ENCODE measurements at places on chromosomes 5 and 9. TPM values are rescaled to one million over a fixed set of nuclear protein-coding genes. Genes with fewer than 3 reads are reported as not detected.

LCN9 gene
- not detected for total RNA-seq

RABL6 gene
- 76.5 TPM for total RNA-seq

MCTP1 gene
- 5.8 TPM for total RNA-seq

PDE6A gene
- total RNA-seq: not detected

PSAT1 gene
- 189 TPM for total RNA-seq

RNF208 gene
- 3.3 TPM for total RNA-seq

MOB3B gene
- total RNA-seq: 4.6 TPM

- DNase-seq: no peak
- no peaks in the 10 kb centered on the region for H3K4me1 ChIP-seq
- H3K27ac ChIP-seq: no peak overlapping the region
- H3K36me3 ChIP-seq: no peaks in the 10 kb centered on the region
- H3K4me3 ChIP-seq: no peak overlapping the region
These were observed 37.6 kb upstream of the IPPK start for GRCh38 chr9:92707530-92707929.

GRCh38 chr5:102532123-102532522 lies 33.3 kb upstream of the SLCO6A1 start:
- no peaks in the 10 kb centered on the region for H3K27me3 ChIP-seq
- H3K4me3 ChIP-seq: no peak overlapping the region
- no peak for DNase-seq
- no peak overlapping the region for H3K27ac ChIP-seq
- no peaks in the 10 kb centered on the region for H3K36me3 ChIP-seq

DNA sequence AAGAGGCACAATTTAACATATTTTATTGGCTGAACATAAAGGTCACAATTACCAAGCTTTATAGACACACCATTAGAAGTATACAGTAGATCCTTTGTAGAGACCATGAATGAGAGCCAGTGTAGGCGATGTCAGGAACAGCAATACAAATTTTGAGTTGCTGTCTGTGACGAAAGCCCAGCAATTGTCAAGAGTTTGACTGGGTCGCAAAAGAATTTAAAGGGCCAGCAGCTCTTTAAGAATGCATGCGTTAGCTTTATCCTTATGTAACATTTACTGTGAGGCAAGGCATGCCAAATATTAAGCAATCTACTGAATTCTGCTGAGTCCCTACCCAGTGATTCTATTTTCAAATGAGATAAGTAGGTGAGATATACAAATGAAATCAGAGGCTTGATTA lies 236.9 kb downstream of the ARRDC3 start:
- H3K4me1 ChIP-seq: no peaks in the 10 kb centered on the region
- no peak overlapping the region for H3K27ac ChIP-seq
- no peaks in the 10 kb centered on the region for H3K36me3 ChIP-seq

DNA sequence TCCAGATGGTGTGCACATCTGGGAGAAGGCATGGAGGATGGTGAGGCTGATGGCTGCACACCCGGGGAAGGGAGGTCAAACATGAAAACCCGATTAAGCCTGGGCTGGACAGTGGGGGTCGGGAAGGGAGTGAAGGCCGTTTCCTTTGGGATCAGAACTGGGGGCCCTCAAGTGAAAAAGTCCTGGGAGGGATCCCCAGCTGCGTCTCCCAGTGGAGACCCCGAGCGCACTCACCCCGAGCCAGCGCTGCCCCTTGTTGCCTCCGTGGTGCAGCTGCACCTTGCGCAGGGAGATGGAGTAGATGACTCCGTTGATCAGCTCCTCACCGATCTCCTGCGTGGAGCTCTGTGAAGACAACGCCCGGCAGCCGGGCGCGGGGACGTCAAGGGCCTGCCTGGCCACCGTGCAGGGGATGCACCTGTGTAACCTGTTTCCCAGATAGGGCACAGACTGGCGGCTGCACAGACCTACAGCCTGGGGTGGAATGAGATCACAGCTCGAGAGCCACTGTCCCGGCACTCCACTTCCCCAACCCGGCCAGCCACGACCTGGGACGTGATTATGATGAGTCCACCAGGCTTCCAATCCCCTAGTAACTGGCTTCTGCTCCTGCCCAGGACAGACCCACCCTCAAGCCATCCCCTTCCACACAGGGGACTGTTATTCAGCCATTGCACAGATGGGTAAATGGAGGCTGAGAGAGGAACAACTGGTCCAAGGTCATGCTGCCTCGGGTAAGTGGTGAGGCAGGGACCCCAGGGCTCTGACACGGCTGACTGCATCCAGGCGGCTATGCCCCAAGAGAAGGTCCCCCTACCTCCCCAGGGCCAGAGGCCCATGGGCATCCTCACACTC lies 9.0 kb downstream of the RALGDS start:
- H3K4me1 ChIP-seq: peaks cover 27% of the 10 kb centered on the region
- no peak overlapping the region for H3K27ac ChIP-seq
- peaks cover 33% of the 10 kb centered on the region for H3K36me3 ChIP-seq
- no peak overlapping the region for H3K4me3 ChIP-seq
- no peak for DNase-seq

GRCh38 chr9:104826079-104826775 lies 62.3 kb downstream of the NIPSNAP3B start:
- DNase-seq: no peak
- no peak overlapping the region for H3K27ac ChIP-seq

- H3K36me3 ChIP-seq: no peaks in the 10 kb centered on the region
- no peaks in the 10 kb centered on the region for H3K27me3 ChIP-seq
- DNase-seq: peak; percentile 86
- no peaks in the 10 kb centered on the region for H3K4me1 ChIP-seq
- H3K27ac ChIP-seq: no peak overlapping the region
- H3K4me3 ChIP-seq: peak overlapping the region; percentile 35
These were observed 12.5 kb upstream of the EXOSC2 start for GRCh38 chr9:130680836-130681768.

DNA sequence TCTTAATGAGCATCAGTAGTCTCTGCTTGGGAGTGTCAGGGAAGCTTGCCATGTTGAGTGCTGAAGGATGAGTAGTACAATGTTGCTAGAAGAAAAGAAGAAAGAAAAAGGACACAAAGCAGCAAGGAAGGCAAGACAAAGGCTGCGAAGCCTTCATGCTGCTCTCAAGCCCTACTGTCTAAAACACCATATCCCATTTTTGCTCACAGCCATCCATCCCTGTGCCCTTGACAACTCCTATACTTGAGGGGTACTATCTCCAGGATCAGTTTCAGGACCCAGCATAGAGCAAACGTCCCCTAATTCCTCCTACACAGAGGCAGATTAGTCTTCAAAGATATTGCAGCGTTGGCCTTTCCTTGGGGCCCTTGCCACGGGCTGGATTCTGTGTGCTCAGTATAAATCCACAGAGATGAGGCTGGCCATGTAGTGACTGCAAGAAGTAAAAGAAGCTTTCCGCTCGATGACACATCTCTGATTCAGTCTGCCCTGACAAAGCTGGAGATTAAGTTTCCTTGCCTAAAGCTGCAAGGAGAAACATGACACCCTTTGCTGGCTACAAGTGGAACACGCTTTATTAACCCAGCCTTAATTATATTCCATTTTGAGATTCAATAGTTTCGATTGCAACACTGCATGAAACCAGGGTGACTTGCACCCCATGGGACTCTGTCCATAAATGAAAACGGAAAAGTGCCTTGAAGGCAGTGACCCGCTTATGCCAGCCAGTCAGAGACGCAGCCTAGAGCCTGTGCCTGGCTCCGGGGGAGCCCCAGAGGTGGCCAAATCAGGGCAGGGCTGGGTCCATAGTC lies 304.6 kb downstream of the ACTL7B start:
- no peaks in the 10 kb centered on the region for H3K27me3 ChIP-seq
- H3K4me1 ChIP-seq: peaks cover 21% of the 10 kb centered on the region
- DNase-seq: no peak
- no peak overlapping the region for H3K4me3 ChIP-seq
- H3K27ac ChIP-seq: no peak overlapping the region
- H3K36me3 ChIP-seq: no peaks in the 10 kb centered on the region

DNA sequence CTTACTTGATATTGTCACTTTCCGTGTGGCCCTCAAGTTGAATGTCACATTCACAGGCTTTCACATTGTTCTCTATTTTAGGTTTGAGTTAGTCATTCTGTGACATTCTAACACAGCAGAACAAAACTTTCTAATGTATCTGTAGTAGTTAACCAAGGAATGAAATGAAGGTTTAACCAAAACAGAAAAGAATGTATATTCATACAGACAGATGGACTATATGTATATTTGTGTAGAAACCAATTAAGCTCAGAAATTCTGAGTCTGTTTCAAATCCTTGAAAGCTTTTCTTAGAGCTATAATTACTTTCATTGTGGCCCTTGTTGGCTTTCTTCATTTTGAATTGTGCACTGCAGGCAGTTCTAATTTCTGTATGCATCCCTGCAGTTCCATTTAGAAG lies 654.7 kb downstream of the LRRC70 start:
- H3K4me1 ChIP-seq: no peaks in the 10 kb centered on the region
- H3K4me3 ChIP-seq: no peak overlapping the region
- no peaks in the 10 kb centered on the region for H3K27me3 ChIP-seq
- H3K36me3 ChIP-seq: no peaks in the 10 kb centered on the region
- no peak overlapping the region for H3K27ac ChIP-seq
- DNase-seq: no peak

DNA sequence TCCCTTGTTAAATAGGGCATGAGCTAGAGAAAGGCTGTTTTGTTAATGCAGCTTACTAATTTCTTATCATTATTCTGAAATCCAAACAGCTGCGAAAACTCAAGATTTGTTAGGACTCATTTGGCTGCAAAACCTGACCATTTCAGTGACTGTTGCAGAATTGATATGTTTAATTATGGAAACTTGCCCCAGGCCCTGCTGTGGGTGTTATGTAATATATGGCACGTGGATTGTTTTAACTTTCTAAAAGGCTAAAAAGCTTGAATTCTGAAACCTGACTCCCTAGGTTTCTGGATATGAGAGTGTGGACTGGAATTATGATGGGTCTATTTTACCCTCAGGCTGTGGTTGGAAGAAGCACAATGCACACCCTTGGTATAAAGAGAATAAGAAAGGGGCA lies 4.4 kb downstream of the IL9 start:
- no peak overlapping the region for H3K27ac ChIP-seq
- H3K27me3 ChIP-seq: no peaks in the 10 kb centered on the region
- H3K36me3 ChIP-seq: no peaks in the 10 kb centered on the region
- no peaks in the 10 kb centered on the region for H3K4me1 ChIP-seq
- no peak for DNase-seq
- no peak overlapping the region for H3K4me3 ChIP-seq

DNA sequence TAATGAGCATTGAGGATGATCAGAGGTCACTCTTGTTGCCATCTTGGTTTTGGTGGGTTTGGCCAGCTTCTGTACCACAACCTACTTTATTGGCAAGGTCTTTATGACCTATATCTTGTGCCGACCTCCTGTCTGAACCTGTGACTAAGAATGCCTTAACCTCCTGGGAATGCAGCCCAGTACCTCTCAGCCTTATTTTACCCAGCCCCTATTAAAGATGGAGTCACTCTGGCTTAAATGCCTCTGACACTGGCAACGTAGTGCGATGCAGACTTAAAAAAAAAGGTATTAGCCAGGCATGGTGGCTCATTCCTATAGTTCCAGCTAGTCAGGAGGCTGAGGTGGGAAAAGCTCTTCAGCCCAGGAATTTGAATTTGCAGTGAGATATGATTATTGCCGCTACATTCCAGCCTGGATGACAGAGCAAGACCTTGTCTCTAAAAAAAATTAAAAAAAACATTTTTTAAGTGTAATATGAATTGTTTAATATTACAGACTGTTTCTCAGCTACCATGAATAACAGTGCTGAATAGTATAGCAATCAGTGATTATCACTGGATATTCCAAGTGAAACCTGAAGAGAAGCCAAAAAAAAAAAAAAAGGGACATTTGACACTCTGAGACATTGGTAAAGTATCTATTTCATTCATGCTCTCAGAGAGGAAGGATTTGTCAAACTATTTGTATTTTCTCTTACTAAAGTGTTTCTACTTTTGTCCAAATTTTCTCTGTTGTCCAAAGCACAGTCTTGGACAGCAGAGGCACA lies 18.3 kb upstream of the STOM start:
- DNase-seq: no peak
- H3K4me3 ChIP-seq: no peak overlapping the region
- no peak overlapping the region for H3K27ac ChIP-seq
- no peaks in the 10 kb centered on the region for H3K27me3 ChIP-seq
- no peaks in the 10 kb centered on the region for H3K36me3 ChIP-seq

DNA sequence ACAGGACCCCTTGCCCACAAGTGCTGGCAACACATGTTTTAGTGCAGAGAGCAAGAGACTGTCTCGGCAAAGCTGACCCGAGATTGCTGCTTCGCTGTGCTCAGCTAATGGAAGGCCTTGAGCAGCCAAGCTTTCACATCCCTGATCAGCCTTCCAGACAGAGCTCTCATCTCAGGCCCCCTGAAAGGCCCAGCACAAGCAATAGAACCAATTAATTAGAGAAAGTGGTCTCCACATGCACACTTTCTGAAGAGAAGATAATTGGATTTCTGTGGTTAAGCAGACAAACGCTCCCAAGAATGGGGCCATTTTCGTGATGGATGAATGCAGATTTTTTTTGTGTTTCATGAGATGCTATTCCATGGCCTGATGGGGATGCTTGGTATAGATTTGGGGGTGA lies 174.9 kb downstream of the NSG2 start:
- H3K4me3 ChIP-seq: no peak overlapping the region
- no peaks in the 10 kb centered on the region for H3K27me3 ChIP-seq
- H3K36me3 ChIP-seq: no peaks in the 10 kb centered on the region
- no peak for DNase-seq
- no peak overlapping the region for H3K27ac ChIP-seq

DNA sequence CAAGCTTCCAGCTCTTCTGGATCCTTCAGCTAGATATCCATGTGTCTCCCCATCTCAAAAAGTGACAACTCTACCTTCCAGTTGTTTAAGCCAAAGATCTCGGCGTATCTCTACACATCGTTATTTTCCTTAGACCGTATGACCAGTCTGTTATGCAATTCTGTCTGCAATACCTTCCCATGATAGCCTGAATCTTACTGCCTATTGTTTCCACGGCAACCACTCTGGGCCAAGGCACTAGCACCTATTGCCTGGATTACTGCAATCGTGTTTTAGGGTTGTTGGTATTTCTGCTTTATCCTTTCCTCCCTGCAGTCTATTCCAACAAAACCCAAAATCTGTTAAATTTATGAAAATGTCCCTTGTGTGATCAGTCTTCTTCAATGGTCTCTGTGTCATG lies 448.4 kb downstream of the MTRR start:
- no peak overlapping the region for H3K4me3 ChIP-seq
- no peak for DNase-seq
- H3K27ac ChIP-seq: no peak overlapping the region
- H3K4me1 ChIP-seq: no peaks in the 10 kb centered on the region

DNA sequence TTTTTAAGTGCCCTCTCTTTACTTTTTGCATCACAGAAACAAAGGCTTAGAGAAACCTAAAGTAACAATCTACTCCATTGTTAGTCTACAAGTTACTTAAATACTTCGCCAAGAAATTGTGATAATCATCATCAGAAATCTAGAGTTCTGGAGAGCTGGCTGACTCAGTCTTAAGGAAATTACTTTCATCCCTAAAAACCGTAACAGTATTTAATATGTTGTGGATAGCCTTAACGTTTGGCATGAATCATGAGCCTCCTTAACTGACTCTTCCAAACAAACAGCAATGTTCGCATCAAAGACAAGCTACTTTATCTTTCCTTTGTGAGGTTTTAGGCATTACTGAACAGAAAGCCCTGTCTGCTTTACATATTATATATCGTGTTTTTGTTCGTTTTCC lies 128.7 kb downstream of the NIPBL start:
- H3K36me3 ChIP-seq: peaks cover 18% of the 10 kb centered on the region
- DNase-seq: no peak
- no peak overlapping the region for H3K27ac ChIP-seq
- H3K4me1 ChIP-seq: no peaks in the 10 kb centered on the region

GRCh38 chr9:113644321-113644720 lies 180.8 kb downstream of the RGS3 start:
- H3K27me3 ChIP-seq: no peaks in the 10 kb centered on the region
- no peaks in the 10 kb centered on the region for H3K36me3 ChIP-seq
- no peak for DNase-seq
- H3K4me3 ChIP-seq: no peak overlapping the region
- H3K27ac ChIP-seq: no peak overlapping the region
